ENCODE measurements at places on chromosomes 5 and 9. TPM values are rescaled to one million over a fixed set of nuclear protein-coding genes. Genes with fewer than 3 reads are reported as not detected.

Gene EQTN
- polyA plus RNA-seq = not detected

- no peak for DNase-seq
Observed at GRCh38 chr5:1278656-1279442, 16.0 kb downstream of the TERT start.

Gene LCP2
- polyA plus RNA-seq = not detected

- no peak for DNase-seq
Observed at GRCh38 chr5:131229623-131230022, 34.2 kb upstream of the CDC42SE2 start.

Gene COL23A1
- polyA plus RNA-seq = not detected

Gene LHX3
- not detected for polyA plus RNA-seq

DNA sequence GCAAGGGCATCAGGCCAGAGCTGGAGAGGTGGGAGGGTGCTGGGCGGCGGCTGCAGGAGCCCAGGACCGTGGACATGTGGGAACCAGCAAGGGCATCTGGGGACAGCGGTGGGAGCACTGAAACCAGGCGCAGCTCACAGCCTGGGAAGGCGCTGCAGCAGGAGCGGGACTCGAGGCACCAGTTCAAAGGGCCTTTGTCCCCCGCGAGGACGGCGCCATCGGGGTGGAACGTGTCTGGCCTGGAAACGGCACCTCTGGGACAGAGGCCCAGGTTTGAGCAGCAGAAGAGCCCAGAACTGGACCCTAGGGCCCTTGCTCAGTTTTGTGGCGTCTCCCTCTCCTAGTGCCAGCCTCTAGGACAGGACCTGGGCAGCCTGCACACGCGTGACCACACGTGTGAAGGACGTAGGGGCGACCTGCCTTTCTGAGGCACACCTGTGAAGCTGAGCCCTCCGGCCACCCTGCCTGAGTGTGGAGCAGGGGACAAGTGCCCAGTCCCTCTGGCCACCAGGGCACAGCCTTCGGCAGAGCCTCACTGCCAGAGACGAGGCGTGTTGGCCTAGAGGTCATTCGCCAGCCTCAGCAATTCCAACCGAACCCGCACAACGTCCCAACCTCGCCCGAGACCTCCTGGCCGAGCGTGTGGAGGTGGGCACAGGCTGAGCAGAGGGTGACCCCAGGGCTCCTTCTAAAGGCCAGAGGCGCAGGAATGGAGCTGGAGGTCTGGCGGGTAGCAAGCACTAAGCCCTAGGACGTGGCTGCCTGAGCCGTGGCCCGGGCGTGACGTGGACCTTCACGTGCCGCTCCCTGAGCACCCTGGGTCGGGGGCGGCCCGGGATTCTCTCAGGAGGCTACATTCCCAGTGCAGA lies 2.2 kb upstream of the TMEM210 start:
- no peak for DNase-seq

Gene RFX3
- polyA plus RNA-seq = 2.2 TPM

GRCh38 chr5:124876566-124876965 lies 130.1 kb upstream of the ZNF608 start:
- DNase-seq = no peak

GRCh38 chr5:71706906-71707305 lies 12.2 kb upstream of the CARTPT start:
- DNase-seq = no peak

GRCh38 chr5:152864991-152865390 lies 459.9 kb upstream of the NMUR2 start:
- no peak for DNase-seq

Gene SLC23A1
- not detected for polyA plus RNA-seq

DNA sequence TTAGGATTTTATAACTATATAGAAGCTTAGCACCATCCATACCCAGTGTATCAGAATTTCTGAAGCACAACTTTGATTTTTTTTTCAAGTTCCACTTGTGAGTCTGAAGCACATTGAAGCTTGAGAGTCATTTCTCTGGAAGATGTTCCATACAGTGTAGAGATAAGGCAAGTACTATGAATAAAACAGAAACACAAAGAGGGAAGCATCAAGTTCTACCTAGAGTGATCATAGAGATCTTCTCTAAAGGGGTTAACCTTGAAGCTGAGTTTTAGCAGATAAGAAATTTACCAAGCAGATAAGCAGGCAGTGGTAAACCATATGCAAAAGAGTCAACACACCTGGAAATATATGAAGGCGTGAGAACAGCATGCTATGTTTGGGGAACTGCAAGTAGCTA lies 125.3 kb downstream of the MCTP1 start:
- no peak for DNase-seq

DNA sequence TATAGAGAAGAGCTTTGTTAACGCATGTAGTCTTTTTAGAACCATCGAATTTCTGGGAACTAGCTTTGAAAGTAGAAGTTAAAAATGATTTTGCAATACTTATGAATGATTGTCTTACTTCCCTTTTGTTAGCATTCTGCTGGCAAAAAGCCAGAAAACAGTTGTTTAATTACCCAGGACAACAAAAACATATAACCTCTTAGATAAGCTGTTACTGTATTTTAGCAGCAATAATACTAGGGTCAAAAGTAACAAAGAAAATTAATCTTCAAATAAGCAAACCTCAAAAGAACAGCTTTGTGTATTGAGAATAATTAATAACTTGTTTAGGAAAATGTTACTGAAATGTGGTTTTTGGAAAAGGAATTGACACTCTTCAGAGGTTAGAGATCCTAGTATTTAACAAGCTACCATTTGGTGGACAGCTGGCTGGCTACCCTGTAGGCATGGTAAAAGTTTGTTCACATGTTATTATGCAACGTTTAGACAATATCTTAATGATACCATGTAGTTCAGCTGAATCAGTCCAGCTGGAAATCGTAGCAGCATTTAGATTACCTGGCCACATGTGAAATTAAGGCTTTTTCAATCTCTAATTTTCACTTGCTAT lies 3.8 kb downstream of the FGF10 start:
- DNase-seq = no peak

- no peak for DNase-seq
Observed at GRCh38 chr9:33782395-33783152, 12.8 kb upstream of the PRSS3 start.

- DNase-seq = peak; percentile 72
Observed at GRCh38 chr5:103461243-103461642, 101.3 kb downstream of the NUDT12 start.

GRCh38 chr5:74028406-74028805 lies 402.4 kb downstream of the ARHGEF28 start:
- DNase-seq = no peak

DNA sequence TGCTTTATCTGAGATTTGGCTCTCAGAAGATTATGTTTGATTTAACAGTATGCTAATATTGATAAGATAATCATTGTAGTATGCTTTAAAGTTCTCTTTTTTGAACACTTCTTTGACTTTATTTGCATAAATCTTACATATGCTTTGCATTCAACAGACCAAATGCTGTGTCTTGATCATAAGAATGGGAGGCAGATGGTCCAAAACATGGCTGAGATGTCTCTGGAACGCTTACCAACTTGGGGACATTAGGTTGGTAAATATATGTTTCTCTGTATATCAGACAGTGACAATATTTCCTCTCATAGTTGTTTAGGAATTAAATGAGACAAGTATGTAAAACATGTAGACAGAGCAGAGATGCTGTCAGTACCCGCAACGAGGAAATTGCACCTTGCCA lies 197.9 kb upstream of the CTNND2 start:
- no peak for DNase-seq

DNA sequence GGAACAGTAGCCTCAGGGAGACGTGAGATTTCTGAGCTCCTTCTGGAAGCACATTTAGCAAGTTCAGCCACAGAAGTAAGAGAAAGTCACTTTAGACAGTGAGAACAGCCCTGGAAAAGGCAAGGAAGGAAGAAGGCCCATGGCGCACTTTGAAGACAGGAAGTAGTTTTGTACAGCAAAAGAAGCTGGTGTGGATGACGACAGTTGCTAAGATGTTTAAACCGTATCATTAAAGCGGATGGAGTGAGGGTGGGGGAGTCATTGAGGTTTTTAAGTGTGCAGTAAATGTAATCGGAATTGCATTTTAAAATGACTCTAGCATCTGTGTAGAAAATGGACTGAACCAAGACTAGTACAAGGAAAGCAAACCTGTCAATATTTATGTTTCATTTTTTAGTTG lies 15.3 kb upstream of the TRPM3 start:
- no peak for DNase-seq

GRCh38 chr9:121292801-121293241 lies 24.9 kb downstream of the GSN start:
- no peak for DNase-seq

DNA sequence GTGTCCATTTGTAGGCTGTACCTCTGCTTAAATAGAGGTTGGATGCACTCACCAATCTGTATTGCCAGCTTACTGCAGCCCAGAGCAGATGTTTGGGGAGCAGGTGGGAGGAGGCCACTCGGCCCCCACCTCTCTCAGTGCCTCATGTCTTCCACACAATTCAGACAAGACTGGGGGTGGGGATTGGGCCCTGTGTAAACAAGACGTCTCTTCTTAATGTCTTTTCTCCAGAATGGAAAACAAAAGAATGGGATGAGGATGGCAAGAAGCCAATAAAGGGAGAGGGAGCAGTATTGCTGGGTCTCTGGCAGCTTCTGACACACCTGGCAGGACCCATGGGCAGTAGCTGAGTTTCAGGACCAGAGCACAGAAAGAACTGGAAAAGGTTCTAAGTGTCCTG lies 64.9 kb downstream of the SIL1 start:
- DNase-seq = no peak

DNA sequence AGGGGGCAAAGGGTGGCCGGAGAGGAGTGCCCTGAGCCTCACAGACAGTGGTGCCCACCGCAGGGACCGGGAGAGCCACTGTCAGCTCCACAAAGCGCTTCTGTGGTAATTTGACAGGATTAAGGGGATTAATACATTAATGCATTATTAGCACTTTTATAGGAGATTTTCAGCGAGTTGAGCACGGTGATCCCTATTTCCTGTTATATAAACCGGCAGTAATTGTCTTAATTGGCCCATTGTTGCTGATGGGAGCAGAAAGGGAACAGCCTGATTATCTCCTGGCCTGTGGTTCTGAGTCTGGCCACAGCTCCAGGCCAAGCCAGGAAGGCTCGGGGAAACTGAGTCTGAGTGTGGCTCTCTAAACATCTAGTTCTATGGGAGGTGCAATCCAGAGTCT lies 423.6 kb downstream of the CDK5RAP2 start:
- DNase-seq = no peak

- DNase-seq = no peak
Observed at GRCh38 chr9:34990908-34991606, 1.5 kb downstream of the DNAJB5 start.

Gene JAKMIP2
- polyA plus RNA-seq = not detected

DNA sequence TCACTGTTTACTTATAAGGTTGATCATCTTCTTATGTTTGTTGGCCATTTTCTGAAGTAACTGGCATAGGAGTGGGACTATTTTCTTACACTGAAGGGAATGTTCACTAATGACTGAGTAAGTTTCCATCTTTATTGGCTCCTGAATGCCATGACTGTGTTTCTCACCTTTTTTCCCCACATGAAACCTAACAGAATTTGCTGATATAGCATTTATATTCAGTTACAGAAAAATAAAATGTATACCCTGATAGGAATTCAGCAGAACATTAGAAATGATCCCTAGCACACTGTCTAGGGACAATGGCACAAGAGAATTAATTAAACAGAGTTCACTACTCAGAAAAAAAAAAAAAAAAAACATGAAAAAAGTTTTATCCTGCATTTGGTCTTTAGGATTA lies 1465.1 kb upstream of the C9orf72 start:
- DNase-seq = no peak

DNA sequence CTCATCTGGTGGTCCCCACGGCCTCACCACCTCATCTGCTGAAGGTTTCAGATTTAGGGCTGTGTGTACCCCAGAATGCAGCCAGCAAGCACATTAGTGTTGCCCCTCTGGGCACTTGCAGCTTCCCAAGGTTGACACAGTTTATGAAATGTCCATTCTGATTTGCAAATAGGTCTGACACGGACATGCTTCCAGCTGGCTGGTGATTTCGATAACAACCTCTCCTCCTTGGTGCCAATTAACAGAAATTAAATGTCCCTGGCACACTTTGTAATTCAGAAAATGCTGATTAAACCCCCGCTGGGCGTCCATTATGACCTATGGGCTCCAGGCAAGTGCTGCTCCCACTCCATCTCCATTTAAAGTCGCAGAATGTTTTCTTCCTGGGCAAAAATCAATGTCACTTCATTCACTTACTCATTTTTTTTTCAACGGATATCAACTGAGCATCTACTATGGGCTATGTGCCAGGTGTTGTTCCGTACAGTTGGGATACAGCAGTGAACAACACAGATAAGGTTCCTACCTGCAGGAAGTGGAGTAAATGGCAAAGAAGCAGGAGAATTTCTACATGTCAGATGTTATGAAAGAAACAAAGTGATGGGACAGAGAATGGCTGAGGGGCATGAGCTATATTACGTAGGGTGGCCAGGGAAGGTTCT lies 32.0 kb downstream of the PLAC8L1 start:
- no peak for DNase-seq

- no peak for DNase-seq
Observed at GRCh38 chr5:72076621-72077300, 30.5 kb upstream of the MAP1B start.

Gene GCNT4
- 10.1 TPM for polyA plus RNA-seq
